Dermis blood vessel endothelial cell (primary cell): ENCODE measurements at places on chromosomes 4 and X.
A peak's percentile ranks its signal among the peaks of the same experiment; 100 is the strongest.

DNA sequence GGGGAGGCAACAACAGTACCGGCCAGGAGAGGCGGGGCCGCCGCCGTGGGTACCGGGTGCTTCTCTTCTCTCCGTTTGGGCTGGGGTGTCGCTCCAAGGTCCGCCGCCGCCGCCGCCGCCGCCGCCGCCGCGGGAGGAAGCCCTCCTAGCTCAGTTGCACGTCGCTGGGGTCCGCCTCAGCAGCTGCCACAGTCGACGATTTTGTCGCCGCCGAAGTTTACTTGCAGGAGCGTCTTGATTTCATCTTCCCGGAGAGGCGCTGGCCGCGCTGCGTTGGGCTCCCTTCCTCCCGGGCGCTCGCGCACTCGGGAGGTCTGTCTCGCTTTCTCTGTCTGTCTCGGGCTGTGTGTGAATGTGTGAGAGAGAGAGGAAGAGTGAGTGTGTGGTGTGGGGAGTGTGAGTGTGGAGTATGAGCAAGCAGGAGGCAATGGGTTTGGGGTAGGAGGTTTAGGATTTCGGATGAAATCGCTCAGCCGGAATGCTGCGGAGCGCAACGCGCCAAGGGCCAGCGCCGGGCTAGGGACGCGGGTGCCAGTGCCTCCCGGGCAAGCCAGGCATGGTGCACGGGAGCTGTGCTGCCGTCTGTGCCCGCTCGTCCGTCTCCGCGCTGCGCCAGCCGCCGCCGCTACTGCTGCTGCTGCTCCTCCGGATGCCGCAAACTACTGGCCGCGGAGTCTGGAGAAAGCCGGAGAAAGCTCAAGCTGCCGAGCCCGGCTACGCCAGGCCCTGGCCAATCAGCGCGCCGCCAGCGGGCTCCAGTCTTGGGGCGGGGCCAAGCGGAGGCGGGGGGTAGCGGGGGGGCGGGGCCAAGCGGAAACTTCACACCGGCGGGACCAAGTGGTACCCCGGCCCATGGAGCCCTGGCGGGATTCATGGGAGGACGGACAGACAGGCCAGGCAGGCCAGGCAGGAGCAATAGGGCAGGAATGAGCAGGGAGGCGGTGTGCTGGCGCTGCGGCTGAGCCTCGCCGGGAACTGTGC is at the start of gene PCDH19:
TSS of gene PCDH19 (minus strand) at position 664 of the 981 bp plus-strand sequence. CDS start 1,676 bp downstream, outside the sequence.
- peak; percentile 75 for DNase-seq

DNA sequence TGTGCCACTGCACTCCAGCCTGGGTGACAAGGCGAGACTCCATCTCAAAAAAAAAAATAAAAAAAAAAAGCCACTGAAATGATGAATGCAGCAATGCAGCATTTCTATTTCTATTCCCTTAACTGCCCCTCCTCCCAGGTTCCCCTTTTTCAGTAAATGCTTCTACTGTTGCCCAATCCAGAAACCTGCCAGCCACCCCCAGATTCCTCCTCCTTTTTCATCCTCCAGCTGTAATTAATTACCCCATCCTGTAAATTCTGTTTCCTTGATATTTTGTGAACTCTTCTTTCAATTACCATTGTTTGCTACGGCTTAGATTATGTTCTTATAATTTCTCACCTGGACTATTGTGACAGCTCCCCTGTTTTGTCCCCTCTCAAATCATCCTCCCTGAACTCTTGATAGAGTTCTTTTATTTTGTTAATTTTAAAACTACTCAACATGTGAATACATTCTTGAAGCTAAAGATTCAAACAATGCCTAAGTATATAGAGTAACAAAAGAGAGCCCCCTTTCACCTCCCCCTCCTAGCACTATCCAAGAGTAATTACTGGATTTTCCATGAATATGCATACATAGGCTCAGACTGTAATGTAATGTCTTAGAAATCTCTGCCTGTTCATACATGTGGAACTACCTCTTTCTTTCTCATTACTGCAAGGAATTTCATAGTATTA is 140.6 kb upstream of the GPC4 start:
- DNase-seq: no peak

GRCh38 chr4:171875291-171875690 is 62.1 kb downstream of the GALNTL6 start:
- DNase-seq: no peak

- no peak for DNase-seq
Measured at GRCh38 chr4:128916832-128917231, 107.3 kb downstream of the JADE1 start.

DNA sequence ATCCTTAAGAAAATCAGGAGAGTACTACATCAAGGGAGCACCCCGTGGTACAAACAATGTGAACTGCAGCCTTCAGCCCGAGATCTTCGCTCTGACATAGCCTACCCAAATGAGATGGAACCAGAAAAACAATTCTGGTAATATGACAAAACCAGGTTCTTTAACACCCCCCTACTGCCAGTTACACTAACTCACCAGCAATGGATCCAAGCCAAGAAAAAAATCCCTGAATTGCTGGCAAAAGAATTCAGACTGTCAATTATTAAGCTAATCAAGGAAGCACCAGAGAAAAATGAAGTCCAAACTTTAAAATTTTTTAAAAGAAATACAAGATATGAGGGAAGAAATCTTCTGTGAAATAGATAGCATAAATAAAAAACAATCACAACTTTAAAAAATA is 101.7 kb upstream of the KLF8 start:
- no peak for DNase-seq

GRCh38 chrX:5807181-5807580 is 421.5 kb downstream of the NLGN4X start:
- DNase-seq: no peak

DNA sequence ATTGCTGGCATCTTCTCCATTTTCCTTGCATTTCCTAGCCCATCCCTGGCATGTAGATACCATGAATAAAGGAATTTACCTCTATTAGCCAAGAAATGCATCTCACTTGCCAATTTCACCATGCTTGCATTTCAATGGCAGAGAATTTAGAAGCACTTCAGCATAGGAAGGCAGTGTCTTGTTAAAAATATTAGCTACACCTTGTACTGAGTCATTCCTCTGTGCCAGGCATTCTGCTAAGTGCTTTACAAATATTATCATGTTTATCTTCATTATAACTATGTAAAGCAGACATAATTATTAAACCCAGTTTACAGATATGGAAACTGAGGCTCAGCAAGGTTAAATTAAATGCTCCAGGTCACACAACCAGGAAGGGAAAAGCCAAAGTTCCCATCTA is 138.2 kb downstream of the NPNT start:
- no peak for DNase-seq

GRCh38 chrX:12865359-12865758 is 1.5 kb upstream of the TLR7 start:
- no peak for DNase-seq

GRCh38 chrX:3699821-3700381 is 13.5 kb downstream of the PRKX start:
- DNase-seq: peak; percentile 22

DNA sequence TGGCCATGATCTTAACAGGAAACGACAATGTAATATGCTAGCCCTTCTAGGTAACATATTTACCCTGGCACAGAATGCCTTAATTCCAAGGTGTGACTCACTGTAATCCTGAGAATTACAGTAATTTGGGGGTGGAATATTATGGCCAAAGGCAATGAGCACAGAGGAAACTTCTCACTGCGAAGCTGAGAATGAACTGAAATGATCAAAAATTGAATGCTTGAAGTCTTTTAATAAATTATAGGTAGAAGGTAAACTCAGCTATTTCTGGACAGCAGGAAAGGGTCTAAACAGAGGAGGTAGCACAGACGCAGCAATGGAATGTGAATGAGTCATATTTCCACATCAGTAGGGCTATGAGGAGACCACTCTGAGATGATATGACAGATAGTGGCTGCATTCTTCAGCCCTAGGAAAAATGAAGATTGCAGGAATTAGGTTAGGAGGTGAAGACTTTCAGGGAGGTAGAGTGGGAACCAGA is 312.6 kb downstream of the PACRGL start:
- peak; percentile 82 for DNase-seq

DNA sequence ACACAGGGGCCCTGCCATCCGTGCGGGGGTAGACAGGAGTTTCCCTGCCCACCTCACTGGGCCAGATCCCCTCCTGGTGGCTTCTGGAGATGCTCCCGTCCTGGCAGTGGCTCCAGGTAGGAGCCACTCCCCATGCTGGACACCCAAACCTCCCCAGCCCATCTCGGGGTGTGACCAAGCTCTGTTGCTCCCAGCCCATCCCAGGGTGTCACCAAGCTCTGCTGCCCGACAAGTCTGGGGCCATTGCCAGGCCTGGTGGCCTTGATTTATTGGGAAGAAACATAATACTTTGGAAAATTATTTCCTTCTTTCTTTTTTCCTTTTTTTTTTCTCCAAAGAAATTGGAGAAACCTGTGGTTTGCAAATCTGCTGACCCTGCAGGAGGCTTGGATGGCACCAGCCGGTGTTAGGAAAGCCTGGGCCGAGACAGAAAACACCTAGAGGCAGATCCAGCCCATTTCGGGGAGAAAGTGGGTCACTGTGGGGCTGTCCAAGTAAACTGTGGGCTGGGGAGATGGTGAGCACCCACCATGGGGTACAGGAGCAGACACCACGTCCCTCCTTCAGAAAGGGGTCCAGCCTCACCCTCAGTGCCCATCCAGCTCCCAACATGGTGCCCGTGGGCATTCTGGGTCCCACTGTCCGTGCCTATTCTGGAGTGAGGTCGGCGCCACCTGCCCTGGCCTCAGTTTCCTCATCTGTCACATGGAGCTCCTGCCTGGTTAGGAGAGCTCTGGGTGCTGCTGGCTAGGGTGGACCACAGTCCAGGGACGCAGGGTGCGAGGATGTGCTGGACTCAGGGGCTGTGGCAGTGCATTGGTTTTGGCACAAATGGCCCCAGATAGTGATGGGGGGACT is 59.4 kb upstream of the ADRA2C start:
- no peak for DNase-seq

- no peak for DNase-seq
Measured at GRCh38 chr4:180099957-180100356, 2143.2 kb upstream of the TENM3 start.

DNA sequence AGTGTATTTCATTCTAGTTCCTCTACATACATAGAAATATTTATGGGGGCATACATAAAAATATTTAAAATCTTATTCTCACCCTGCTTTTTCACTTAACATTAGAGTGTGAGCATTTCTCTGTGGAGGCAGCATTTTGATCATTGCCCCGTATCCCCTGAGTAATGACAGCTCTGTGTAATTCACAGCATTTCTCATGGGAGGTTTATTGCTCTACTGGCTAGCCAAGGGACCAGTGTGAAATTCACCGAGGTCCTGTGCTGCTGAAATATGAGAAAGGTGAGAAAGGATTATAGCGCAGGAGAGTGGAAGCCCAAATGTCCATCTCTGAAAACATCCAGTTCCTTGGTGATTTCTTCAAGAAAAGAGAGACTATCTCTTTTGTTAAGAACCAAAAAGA is 22.9 kb downstream of the PDGFC start:
- no peak for DNase-seq
